ENCODE measurements at places on chromosomes 3 and 15. TPM values are rescaled to one million over a fixed set of nuclear protein-coding genes. Genes with fewer than 3 reads are reported as not detected.
A peak's percentile ranks its signal among the peaks of the same experiment; 100 is the strongest.

Gene CHCHD6
- 37.9 TPM for total RNA-seq

- no peak for DNase-seq
Observed at GRCh38 chr15:26972636-26973035, 1.7 kb downstream of the GABRG3 start.

DNA sequence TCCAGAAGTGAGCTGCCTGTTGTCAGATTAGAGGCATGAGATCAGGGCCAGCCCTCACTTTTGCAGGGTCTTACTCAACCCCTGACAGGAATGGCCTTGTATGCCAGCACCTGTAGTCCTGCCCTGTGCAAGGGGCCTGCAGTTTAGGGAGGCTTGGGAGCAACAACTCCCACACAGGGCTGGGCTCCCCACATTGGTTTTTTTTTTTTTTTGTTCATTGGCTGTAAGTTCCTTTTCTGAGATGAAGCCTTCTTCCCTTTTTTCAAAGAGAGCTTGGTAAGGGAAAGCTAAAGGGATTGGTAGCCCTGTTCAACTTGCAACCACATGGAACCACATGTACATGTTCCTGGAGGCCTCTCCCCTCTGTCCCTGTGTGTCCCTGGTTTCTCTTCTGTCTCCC is 46.4 kb downstream of the TNFAIP8L3 start:
- no peak for DNase-seq

- DNase-seq = peak; percentile 64
Observed at GRCh38 chr3:149605902-149606301, 51.9 kb downstream of the WWTR1 start.

Gene NKIRAS1
- total RNA-seq = 25.0 TPM

- DNase-seq = peak; percentile 84
Observed at GRCh38 chr3:149151843-149152242, 22.4 kb downstream of the HPS3 start.

DNA sequence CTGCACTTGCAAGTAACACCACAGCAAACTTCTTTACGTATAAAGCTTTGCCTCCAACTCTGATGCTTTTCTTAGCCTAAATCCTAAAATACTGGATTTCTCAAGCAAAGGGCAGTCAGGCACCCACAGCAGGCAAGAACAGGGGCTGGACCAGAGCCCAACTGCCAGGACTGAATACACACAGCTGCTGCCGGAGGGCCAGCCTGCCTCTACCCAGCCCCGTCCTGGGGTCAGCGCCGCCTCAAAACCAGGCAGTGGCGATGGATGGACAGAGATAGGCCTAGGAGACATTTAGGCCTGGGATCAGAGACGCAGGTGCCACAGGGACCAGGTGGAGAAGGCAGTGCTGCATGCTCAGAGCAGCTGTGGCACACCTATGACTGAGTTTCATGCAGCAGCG is 47.6 kb upstream of the SEC61A1 start:
- no peak for DNase-seq

DNA sequence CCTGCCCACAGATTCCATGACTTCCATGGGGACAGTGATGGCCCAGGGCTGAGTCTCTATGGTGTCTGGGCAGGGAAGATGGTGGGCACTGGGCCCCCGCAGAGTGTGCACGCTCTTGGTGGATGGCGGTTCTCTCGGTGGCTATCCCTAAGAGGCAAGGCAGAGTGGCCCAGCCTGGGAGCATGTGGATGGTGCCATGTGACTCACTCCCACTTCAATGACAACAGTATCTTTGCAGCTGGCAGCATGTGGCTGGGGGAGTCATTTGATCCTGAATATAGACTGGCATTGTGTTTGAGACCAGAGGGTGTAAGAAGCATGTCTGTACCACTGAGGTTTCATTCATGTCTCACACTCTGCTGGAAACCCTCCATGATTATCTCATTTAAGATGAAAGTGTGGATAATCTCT is 101.2 kb downstream of the CORO2B start:
- no peak for DNase-seq

Gene KBTBD12
- total RNA-seq = not detected

Gene THBS1
- 188 TPM for total RNA-seq

DNA sequence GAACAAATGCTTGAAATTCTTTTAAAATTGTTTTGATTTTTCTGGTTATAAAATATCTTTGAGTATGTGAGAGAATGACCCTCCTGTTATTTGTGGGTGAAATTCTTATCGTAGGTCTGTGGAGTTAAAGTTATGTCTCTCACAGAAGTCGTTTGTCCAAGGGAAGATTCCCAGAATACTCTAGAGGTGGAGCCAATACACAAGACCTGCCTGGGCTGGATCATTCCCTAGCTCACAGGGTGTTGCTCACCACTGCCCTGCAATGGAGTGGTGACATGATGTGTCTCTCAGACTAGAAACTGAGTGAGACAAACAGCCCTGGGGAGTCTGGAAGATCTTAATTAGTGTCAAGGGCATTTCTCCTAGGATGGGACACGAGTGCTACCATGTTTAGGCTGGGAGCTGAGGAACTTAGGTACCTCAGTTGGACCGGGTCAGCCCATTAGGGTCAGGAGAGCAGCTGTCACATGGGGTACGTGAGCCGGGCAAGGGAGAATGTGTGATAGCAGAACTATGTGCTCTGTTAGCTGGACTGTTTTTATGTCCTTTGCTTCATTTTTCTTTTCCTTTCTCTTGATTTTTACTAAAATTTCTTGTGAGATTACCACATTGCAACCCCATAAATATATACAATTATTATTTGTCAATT is 53.6 kb upstream of the MYO5C start:
- DNase-seq = no peak

- no peak for DNase-seq
Observed at GRCh38 chr3:25662736-25663320, 1.9 kb downstream of the TOP2B start.

DNA sequence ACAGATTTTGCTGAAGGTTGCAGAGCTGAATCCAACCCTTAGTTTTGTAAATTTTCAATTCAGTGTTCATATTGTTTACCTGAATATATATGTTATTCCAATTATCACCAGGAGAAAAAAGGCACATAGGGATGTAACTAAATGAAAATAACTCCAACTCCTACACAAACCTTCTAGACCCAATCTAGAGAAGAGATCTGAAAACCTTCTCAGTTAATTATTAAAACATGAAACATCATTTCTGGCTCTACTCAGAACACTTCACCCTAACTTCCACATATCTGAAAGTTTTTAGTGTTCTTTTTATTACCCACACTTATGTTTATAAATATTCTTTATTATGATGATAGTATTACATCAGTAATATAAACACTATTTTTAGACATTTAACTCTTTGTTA is 76.6 kb downstream of the LRRFIP2 start:
- DNase-seq = no peak

Gene SV2B
- 0.10 TPM for total RNA-seq

Gene CIDEC
- 0.14 TPM for total RNA-seq

DNA sequence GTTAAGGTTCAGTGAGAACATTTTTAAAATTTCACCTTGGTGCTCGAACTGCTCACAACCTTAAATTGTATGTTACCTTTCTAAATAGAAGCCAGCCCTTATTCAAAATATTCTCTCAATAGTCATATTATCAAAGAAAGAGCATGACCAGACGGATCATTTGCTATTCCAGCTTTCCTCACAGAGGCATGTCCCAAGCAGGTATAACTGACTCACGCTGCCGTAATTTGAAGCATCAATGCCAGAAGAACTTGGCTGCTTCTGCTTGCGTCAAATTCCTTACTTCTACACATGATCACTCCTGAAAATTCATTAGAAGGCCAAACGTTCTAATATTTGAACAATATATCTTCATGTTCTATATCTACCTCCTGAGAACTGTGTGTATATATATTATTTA is 69.5 kb upstream of the VGLL4 start:
- no peak for DNase-seq

- no peak for DNase-seq
Observed at GRCh38 chr15:36810656-36811449, 231.4 kb downstream of the CDIN1 start.

DNA sequence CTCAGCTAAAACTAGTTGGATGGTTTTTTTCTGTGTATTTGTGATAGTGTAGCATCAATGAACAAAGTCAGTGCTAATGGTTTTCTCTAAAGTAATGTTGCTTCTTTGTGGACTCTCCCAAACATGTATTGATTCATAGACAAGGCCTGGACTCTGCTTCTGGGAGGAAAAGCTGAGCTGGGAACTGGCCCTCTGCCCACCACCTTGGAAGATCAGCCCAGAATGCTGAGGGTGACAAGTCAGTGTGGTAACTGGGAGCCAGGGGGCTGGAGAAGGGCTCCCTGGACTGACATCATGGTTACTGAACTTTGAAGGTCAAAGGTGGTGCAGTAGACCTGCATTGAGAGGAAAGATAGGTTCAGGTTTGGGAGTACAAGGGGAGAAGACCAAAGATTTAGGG is 3.0 kb downstream of the ARHGAP31 start:
- DNase-seq = peak; percentile 44

Gene SEMA3B
- total RNA-seq = 4.0 TPM

DNA sequence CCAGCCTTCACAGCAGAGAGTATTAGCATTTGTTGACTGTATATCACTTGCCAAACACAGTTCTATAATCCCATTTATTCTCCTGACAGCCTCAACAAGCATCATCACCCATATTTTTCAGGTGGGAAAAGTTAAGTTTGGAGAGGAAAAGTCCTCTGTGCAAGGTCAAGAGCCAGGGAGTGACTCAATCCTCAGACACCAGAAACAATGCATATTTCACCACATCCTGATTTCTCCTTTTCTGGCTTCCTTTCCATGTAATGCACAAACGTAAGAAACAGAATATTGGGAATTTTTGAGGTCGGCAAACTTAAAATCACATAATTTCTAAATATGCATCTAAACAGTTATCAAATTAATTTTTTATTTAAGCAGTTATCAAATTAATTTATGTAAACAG is 116.0 kb upstream of the GADL1 start:
- DNase-seq = peak; percentile 91

- no peak for DNase-seq
Observed at GRCh38 chr3:71252466-71252865, 331.1 kb downstream of the FOXP1 start.

GRCh38 chr3:37130984-37131859 is 43.2 kb downstream of the LRRFIP2 start:
- no peak for DNase-seq

Gene PARP15
- not detected for total RNA-seq

GRCh38 chr15:89367485-89368451 is 33.1 kb upstream of the POLG start:
- no peak for DNase-seq

GRCh38 chr3:123818921-123819429 is 65.2 kb downstream of the MYLK start:
- DNase-seq = peak; percentile 97

GRCh38 chr15:100879464-100880138 is at the start of gene ALDH1A3:
Gene ALDH1A3 (plus strand): TSS chr15:100879831. CDS start chr15:100879908, 77 bp downstream.
- no peak for DNase-seq

DNA sequence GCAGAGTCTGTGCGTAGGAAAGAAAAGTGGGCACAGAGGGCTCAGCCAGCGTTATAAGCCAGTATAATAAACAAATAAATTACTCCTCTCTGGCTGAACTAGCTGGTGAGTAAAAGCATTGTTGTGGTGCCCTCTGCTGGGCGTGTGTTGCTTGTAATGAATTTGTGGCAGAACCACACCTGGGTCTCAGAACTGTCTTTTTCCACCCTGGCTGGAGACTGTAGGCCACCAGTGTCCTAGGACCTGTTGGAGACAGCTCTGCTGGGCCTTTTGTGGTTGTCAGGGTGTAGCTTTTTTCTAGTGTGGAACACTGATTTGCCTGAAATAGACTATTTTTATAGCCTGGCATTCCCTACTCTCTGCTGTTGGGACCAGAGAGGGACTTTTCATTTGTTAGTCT is 130.5 kb upstream of the EIF1B start:
- peak; percentile 49 for DNase-seq

- DNase-seq = no peak
Observed at GRCh38 chr3:131605916-131606315, 103.1 kb upstream of the MRPL3 start.

- DNase-seq = no peak
Observed at GRCh38 chr3:142628801-142629200, 32.6 kb downstream of the PLS1 start.

DNA sequence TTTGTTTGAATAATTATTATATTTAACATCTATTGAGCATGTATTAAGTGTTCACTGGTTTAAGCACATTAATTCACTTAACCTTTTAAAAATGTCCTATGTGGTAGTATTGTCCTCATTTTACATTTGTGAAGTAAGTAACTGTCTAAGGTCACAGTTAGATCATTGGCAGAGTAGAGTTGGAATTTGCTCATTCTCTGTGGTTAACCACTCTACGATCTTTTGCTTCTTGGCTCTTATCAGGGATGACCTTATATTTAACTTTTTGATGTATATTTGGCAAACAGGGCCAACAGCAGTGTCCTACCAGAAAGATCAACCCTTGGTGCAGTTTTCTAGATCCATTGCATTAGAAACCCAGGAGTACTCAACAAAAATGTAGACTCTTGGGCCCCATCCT is 34.0 kb downstream of the PXK start:
- no peak for DNase-seq

Gene RBMS3
- 9.9 TPM for total RNA-seq

- no peak for DNase-seq
Observed at GRCh38 chr15:68414206-68414555, 17.8 kb downstream of the ITGA11 start.

DNA sequence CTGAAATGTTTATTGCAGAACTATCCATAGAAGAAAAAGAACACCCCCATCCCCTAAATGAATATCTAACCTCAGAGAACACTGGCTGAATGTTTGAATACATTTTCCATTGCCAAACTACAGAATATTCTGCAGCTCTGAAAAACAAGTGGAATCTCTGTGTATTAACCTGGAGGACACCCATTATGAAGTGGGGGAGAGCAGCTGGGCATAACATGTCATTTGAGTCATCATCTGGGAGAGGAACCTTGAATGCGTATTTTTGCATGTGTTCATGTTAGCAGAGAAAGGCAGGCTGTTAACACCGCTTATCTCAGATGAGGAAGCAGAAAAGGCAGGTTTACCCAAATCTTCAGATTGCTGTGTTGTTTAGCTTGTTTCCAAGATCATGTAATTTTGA is 31.5 kb downstream of the ESYT3 start:
- no peak for DNase-seq

Gene CLDN16
- not detected for total RNA-seq

Gene GLDN
- total RNA-seq = not detected
